GM18507 (cell line): ENCODE measurements at places on chromosomes 2 and 18.

GRCh38 chr18:36658611-36659010 is 170.2 kb downstream of the TPGS2 start:
- no peak for DNase-seq

- no peak for DNase-seq
These were observed 464.1 kb downstream of the TNS1 start for GRCh38 chr2:217538719-217539118.

- DNase-seq, result no peak
These were observed 738.2 kb downstream of the LRP1B start for GRCh38 chr2:141392517-141393213.

GRCh38 chr18:78671551-78671950 is 308.1 kb upstream of the SALL3 start:
- no peak for DNase-seq

GRCh38 chr18:47877892-47878291 is 52.6 kb downstream of the SMAD2 start:
- DNase-seq, result no peak

GRCh38 chr2:205276116-205276777 is 406.1 kb upstream of the NRP2 start:
- no peak for DNase-seq

GRCh38 chr18:5302606-5303005 is 7.1 kb upstream of the ZBTB14 start:
- no peak for DNase-seq

- DNase-seq, result no peak
These were observed 36.6 kb upstream of the LNPK start for GRCh38 chr2:176038694-176039093.

GRCh38 chr2:50783111-50783510 is 248.8 kb downstream of the NRXN1 start:
- DNase-seq, result no peak

DNA sequence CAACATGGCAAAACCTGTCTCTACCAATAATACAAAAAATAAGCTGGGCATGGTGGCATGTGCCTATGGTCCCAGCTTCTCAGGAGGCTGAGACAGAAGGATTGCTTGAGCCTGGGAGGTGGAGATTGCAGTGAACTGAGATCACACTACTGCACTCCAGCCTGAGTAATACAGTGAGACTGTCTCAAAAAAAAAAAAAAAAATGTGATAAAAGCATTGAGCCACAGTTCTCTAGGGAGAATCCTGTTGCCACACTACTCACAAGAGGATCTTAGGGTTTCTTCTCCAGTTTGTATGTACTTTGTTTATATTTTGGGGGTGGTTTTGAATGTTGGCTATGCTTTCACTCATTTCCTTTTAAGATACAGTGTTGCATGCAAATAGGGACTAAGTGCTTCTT is 62.0 kb downstream of the TMEM185B start:
- no peak for DNase-seq

DNA sequence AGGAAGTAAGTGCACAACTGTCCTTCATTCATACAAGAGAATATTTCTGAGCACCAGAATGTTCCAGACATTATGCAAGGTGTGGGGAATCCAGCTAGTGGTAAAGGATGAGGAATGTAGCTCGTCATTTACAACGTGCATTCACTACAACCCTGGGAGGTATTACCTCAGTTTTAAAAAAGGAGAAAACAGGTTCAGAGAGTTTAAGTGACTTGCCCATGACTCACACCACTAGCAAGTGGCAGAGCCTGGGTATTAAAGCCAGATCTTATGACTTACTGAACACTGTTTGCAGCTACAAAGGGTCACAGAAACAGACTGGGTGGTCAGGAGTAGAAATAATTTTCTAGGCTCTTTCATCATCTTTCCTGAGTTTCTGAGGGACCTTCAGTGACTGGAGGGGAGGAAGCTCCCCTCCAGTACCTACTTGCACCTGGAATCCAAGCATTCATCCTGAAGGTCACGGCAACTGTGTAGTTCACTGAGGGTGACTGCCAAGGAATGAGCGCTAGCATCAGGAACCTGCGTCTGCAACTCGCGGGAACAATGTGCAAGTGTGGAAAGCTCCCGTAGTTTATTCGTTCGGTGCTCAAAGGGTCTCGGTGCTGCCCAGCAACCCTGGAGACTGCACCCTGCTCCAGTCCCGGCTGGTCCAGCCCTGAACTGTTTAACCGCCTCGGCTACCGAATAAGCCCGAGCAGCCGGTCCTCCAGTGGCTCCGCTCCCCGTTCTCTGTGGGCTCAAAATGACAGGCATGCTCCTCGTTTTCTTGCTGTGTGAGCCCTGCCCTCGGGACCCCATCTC is 647 bp downstream of the CCDC121 start:
- no peak for DNase-seq

DNA sequence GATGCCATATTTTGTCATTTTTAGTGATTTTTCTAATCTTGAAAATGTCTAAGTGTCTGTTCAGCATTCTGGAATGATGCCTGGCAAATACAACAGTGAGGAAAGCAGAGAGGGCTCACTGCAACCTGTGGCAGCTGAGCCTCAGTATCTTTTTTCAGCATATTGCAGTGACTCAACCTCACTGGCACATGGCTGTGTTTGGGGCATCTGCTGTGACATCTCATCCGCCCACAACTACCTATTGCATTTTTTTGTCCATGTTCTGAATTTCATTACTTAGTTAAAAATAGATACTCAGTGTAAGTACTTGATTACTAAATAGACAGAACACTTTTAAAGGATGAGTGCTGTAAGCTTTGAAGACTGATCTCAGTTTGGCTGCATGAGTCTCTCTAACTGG is 10.7 kb downstream of the BABAM2 start:
- DNase-seq, result no peak

DNA sequence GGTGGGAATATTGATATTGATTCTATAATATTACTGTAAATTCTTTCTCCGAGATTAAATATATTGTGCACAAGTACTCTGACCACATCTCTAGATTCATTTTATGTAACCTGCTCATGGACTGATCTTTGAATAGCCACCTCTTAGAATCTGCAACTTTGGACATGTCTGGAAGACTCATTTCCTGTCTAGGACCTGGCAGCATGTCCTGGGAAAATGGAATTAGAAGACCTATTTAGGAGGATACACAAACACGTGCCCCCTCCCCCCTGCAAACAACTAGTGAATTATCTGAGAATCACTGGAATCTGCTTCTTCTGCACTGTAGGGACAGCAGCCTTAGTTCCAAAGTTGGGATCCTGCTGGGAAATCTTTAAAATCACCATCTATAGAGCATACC is 94.1 kb downstream of the UBE2E3 start:
- DNase-seq, result no peak

DNA sequence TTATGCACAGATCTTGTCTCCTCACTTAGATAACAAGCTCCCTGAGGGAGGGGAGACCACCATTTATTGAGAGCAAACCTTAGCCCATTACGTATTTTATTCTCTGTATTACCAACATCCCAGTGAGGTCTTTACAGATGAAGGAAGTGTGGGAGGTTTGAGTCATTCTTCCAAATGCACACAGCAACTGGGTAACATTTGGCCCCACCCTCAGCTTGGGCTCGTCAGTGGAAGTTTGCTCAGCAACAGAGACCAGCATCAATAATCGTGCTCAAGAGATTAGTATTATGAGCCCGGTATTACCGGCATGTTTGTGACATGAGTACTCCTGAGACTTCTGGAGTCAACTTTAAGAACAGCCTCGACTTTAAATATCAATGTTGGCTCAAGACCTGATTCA is 168.6 kb downstream of the ETAA1 start:
- no peak for DNase-seq

GRCh38 chr2:232225895-232226294 is 152.7 kb upstream of the ALPP start:
- DNase-seq, result no peak

GRCh38 chr2:62150597-62151305 is 45.2 kb upstream of the B3GNT2 start:
- no peak for DNase-seq

GRCh38 chr2:101533561-101534148 is 58.7 kb upstream of the RFX8 start:
- no peak for DNase-seq

- DNase-seq, result no peak
These were observed 9.4 kb upstream of the IL1RL1 start for GRCh38 chr2:102301867-102302362.

DNA sequence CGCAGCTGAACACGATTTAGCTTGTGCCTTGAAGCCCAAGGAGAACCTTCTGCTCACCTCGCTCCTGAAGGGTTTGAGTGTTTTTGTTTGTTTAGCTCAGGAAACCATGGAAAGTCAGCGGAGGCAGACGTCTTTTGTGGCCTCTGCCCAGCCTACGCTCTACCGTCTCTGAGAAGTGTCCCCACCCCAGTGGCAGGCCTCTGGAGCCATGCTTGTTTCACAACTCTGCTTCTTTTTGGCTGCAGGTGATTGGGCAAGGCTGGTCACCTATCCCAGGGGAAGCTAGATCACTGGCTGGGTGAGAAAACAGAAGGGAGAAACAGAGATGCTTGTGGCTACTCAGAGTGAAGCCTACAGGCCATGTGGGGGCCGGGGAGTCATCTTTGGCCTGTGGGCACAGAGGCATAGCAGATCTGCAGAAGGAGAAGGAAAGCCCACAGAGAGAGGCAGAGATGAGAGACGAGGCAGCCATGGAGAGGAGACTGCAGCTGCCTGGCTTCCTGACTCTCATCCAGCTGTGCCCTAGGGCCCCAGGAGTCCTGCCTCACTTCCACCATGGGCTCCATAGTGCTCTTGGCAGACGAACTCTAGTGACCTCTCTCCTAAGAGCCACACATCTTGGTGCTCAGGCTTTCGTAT is 50.1 kb downstream of the CIB4 start:
- no peak for DNase-seq

- no peak for DNase-seq
These were observed 57.0 kb upstream of the ZC3H15 start for GRCh38 chr2:186429104-186429503.

DNA sequence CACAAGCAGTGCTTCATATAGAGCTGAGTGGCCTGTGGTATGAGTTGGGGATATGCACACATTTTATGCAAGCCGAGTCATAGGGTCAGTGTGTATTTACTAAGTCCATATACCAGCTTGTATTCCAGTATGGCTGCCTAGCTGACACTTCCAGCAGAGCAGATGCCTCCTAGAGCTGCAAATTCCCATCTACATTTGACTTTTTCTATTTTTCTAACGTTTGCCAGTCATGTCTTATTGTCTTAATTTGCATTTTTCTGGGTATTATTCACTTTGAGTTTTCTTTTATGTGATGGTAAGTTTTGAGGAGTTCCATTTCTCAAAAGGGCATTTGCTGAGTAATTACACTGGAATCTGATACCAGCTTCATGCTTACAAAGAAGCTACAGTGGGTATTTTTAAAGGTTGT is 334.5 kb upstream of the CDH2 start:
- no peak for DNase-seq

DNA sequence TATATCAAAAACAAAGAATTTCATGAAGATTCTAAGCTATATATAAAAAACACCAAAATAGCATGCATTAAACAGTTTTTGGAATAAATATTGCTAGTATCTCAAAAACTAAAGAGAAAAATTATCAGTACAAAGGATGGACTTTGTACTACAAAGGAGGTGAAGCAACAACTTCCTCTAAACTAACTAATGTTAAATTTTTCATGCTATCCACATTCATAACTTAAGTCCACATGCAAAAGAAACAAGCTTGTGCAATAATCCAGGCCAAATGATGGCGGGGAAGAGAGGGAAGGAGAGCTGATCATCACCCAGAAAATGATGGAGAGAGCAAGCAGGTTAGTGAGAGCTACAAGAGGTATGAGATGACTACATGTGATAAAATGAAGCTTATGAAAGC is 70.1 kb downstream of the KIDINS220 start:
- no peak for DNase-seq

- DNase-seq, result peak; percentile 2
These were observed 221.5 kb upstream of the SLC35G4 start for GRCh38 chr18:11387880-11388279.

DNA sequence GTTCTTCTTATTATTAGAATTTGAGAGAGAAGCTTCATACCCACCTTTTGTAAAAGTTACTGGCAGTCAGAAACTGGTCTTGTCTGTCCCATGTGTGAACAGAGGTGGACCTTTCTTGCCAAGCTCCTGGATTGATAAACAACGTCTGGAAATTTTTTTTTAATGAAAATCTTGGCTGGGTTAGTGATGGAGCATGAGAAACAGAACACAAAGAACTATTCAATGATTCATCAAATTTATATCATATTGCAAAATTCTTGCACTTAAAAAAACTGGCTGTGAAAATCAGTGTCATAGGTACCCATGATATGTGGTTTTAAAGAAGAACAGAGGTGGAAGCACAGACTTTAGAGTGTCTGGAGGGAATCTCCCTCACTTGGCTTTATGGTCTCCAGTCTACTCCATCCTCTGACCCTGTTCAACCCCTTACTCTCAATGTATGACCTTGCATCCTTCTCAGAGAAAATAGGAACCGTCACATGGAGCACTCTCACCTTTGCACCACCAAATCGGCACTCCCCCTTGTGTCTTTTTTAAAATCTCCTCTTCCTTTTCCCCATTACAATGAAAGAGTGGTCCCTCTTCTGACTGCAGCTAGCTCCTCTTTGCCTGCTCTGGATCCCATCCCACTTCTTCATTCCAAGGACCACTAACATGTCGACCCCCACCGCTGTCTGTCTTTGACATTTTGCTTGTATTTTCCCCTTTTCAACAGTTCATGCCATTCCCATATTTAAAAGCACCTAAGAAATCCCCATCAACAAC is 58.2 kb downstream of the COPS8 start:
- no peak for DNase-seq

DNA sequence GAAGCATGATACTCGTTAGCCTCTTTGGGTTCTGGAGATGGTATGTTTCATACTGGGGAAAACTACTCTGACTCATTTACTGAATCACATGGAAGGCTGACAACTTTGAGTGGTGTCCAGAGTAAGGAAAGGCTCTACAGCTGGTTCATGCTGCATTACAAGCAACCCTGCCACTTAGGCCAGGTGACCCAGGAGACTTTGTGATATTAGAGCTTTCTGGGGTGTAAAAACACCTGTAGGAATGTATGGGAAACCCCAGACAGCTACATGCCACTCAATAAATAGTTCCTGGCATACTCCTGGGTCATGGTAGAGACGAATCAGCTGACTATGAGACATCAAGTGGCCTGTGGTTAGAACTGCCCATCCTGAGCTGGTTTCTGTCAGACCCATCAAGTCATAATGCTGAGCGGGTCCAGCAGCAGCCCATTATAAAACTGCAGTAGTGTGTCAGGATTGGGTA is 21.3 kb upstream of the TCF7L1 start:
- DNase-seq, result no peak

DNA sequence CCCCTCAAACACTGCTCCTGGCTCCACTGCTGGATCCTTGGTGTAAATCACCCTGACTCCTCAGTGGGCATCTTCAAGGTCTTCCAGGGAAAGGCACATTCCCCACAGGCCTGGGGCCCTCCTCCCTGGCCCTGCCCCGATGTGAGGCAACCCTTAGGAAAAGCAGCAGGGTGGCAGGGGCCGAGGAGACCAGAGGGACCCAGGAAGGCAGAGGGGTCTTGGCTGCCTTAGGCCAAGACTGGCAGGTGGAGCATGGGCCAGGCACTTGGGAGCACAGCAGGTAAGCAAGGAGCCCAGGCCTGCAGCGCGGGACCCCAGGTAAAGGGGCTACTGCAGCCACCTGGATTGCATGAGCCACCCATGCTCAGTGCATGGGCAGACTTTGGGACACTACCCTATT is 96.9 kb downstream of the GYPC start:
- DNase-seq, result no peak

GRCh38 chr2:190105554-190105953 is 43.0 kb upstream of the MSTN start:
- DNase-seq, result no peak
